Upper lobe of right lung (tissue), 1 donor: ENCODE measurements at places on chromosomes 13 and 19. TPM values are rescaled to one million over a fixed set of nuclear protein-coding genes. Genes with fewer than 3 reads are reported as not detected.

- DNase-seq = no peak
Observed at GRCh38 chr13:99796175-99796819, 175.3 kb downstream of the ZIC5 start.

- peak; percentile 93 for DNase-seq
Observed at GRCh38 chr19:2618611-2619010, 83.9 kb downstream of the GNG7 start.

- DNase-seq = no peak
Observed at GRCh38 chr13:43675577-43675976, 111.2 kb downstream of the ENOX1 start.

GJA3 gene
- total RNA-seq = not detected
